ENCODE measurements at places on chromosomes 1 and 21. TPM values are rescaled to one million over a fixed set of nuclear protein-coding genes. Genes with fewer than 3 reads are reported as not detected.

Gene EPHA2
- polyA plus RNA-seq = 20.4 TPM

Gene SPRR2A
- not detected for polyA plus RNA-seq

Gene RXRG
- not detected for polyA plus RNA-seq

GRCh38 chr21:36988536-36988935 is 18.0 kb upstream of the RIPPLY3 start:
- no peak overlapping the region for H3K4me3 ChIP-seq
- H3K4me1 ChIP-seq = peaks cover 6% of the 10 kb centered on the region
- H3K36me3 ChIP-seq = no peaks in the 10 kb centered on the region
- DNase-seq = no peak
- no peak overlapping the region for H3K27ac ChIP-seq

DNA sequence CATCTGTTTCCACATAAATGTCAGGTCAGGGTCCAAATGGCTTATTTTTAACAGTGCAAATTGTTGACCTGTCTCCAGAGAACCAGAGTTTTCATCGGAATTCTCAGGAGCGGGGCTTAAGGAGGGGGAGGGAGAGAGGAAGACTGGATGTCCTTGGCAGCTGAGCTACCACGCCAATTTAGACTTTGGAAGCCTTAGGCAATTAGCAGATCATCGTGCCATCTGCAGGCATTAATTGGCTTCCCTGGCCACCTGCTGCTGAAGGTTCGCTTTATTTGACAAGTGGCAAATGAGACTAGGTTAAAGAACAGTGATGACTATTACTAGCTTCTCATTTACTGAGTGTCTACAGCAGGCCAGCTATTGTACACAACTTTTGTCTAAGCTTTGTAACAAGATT is 43.7 kb downstream of the HLX start:
- H3K36me3 ChIP-seq = no peaks in the 10 kb centered on the region
- H3K4me1 ChIP-seq = no peaks in the 10 kb centered on the region
- H3K27ac ChIP-seq = no peak overlapping the region
- H3K4me3 ChIP-seq = no peak overlapping the region

GRCh38 chr1:230143534-230143933 is 76.5 kb downstream of the GALNT2 start:
- no peaks in the 10 kb centered on the region for H3K27me3 ChIP-seq
- no peak overlapping the region for H3K4me3 ChIP-seq
- DNase-seq = no peak
- no peaks in the 10 kb centered on the region for H3K4me1 ChIP-seq
- no peak overlapping the region for H3K27ac ChIP-seq
- no peaks in the 10 kb centered on the region for H3K36me3 ChIP-seq

- peak; percentile 34 for DNase-seq
- no peaks in the 10 kb centered on the region for H3K36me3 ChIP-seq
- no peak overlapping the region for H3K27ac ChIP-seq
Measured at GRCh38 chr1:109438798-109439297, 12.6 kb upstream of the PSMA5 start.

DNA sequence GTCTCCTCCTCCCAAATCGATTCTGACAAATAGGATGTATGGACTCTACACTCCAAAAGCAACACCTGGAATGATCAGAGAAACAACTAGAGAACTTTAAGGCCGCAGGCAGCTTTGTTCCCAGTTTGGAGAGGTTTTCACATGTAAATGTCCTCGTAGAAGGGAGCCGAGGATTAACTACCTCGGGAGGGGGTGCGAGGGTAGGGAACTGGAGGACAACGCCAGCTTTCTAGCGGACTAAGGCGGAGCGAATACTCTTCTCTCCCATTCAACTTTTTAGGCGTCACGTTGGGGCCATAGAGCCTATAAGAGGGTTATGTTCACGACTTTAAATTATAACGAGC is 1.2 kb downstream of the SCAF4 start:
- H3K36me3 ChIP-seq = no peaks in the 10 kb centered on the region
- H3K4me1 ChIP-seq = peaks cover 30% of the 10 kb centered on the region
- no peak for DNase-seq
- H3K27ac ChIP-seq = peak overlapping the region; percentile 100
- peak overlapping the region; percentile 99 for H3K4me3 ChIP-seq

DNA sequence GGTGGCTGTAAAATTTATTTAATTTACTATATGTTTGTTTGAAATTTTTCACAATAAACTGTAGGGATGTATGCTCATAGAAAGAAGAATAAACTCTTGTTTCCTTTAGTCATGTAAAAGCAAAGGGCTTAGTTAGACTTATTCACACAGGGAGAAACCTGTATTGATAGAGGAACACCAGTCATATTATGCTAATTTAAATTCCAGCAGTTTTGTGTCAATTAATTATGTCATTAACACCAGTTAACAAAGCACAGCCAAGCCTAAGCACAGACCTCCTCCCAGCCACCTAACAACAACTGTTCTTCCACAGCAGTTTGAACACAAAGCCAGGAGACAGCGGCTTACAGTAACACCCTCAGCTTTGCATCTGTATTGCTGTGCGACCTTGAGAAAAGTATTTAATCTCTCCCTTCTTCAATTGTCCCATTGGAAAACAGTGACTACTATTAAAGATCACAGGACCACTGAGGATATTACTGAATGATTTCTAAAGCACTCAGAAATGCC is 260.8 kb upstream of the RRP15 start:
- H3K4me3 ChIP-seq = no peak overlapping the region
- no peaks in the 10 kb centered on the region for H3K27me3 ChIP-seq
- no peak for DNase-seq
- H3K36me3 ChIP-seq = no peaks in the 10 kb centered on the region
- H3K27ac ChIP-seq = no peak overlapping the region
- no peaks in the 10 kb centered on the region for H3K4me1 ChIP-seq

DNA sequence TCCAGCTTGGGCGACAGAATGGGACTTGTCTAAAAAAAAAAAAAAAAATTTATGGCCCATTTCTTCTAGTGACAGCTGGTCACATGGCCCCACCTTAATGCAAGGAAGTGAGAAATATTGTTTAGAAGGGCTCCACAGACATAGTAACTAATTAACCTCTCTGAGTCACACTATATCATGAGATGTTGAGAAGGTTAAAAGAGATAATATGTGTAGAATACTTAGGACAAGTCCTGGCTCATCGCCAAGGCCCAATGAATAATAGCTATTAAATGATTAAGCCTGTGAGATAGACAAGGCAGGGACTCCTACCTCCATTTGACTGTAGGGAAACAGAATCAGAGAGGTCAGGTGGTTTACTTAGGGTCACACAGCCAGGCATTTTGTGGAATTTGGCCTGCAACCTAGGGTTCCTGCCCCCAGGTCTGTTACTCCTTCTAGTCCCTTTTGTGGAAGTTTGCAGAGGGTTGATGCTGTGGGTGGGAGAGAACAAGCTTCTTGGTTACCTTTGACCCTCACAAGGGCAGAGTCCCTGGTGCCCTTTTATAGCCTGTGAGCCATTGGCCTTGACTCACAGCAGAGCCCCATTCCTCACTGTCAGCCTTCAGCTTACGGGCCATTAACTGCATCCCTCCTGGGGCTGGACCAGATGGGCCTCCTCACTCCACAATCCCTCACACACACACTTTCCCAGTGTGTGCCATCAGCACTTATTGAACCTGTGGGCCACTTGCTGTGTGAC is 48.5 kb downstream of the OPRD1 start:
- H3K4me1 ChIP-seq = peaks cover 7% of the 10 kb centered on the region
- H3K27ac ChIP-seq = peak overlapping the region; percentile 80
- H3K27me3 ChIP-seq = no peaks in the 10 kb centered on the region
- no peaks in the 10 kb centered on the region for H3K36me3 ChIP-seq
